NCI-H1694 (cell line): ENCODE measurements at places on chromosomes 12 and 14.

GRCh38 chr12:127247937-127248336 lies 1019.0 kb upstream of the TMEM132C start:
- DNase-seq: no peak

DNA sequence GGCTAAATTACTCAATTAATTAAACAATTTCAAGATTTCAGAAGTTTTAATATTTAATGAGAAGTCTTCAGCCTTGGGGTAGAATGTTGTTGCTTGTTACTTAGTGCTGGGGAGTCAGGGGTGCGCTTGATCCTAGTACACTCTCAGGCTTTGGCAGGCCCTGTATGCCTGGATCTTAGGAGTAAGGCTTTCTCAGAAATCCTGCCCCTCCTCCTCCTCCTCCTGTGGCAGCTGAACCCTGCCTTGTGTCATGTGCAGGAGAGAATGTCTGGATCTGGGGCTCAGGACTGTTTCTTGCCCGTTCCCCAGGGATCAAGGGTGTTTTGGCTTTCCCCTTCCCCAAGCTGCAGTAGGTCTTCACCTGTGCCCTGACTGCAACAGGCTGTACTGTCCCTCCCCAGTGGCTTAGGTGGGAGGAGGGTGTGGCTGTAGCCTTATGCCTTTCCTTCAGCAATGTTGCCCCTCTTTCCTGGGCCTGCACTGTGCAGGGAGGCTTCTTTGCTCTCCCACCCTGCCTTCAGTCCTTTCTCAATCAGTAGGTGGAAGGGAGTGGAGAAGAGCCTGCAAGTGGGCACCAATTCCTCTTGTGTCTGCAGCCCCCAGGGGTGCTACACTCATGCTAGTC lies 108.2 kb downstream of the SLC38A6 start:
- DNase-seq: no peak

DNA sequence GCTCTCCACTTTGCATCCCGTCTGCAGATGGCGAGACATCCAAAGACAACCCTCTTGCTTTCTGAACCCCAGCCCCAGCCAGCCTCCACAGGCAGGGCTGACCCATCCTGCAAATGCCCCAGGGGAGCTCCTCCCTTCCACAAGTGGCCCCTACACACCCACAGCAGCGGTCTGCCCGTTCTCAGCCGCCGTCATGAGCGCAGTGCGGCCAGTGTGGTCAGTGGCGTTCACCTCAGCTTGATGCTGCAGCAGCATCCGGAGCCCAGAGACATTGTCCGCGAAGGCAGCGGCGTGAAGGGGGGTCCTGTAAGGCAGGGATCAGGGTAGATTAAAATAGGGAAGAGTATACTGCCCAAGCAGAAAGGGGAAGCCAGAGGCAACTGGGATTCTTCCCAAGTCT lies 13.7 kb downstream of the ANKRD52 start:
- no peak for DNase-seq

GRCh38 chr12:122086641-122087285 lies 8.2 kb downstream of the MLXIP start:
- no peak for DNase-seq

DNA sequence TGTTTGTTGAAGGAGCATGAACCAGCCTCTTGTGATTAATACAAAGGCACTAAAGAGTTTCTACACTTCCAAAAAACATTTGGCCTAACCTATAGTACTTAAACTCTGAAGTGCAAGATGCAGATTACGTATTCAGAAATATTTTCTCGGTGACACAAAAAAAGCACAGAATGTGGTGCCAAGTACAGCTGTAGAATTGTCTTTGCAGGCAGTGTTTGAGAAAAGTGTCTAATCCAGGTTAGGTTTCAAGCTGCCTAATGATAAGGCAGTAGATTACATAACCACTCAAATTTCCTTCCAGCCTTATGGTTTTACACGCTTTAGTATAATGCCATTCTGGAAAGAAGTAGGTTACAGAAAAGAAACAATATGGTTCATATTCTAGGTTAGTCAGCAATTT lies 205.2 kb downstream of the KLHL28 start:
- no peak for DNase-seq

- DNase-seq: no peak
These were observed 15.8 kb upstream of the ERGIC2 start for GRCh38 chr12:29396774-29397173.

GRCh38 chr14:43651896-43652295 lies 855.2 kb downstream of the FSCB start:
- no peak for DNase-seq

DNA sequence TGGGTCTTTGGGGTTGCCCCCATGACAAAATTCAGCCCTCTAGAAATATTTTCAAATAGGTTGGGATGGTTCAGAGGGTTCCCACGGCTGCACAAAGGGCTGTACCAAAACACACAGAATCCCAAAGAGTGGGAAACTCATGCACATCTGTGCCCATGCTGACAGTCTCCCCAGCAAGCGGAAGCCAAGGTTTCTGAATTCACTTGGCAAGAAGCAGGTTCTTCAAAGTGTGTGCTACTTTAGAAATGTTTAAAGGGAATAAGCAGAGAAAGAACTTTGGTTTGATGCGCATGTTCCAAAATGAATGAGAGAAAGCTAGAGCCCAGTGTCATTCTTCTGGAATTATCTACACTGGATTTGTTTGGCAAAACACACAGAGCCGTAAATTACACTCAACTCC lies 46.7 kb downstream of the FOXN3 start:
- no peak for DNase-seq

GRCh38 chr14:43792980-43793379 lies 714.1 kb downstream of the FSCB start:
- DNase-seq: no peak

GRCh38 chr14:79325071-79325470 lies 886.2 kb downstream of the DIO2 start:
- DNase-seq: no peak

GRCh38 chr12:32535288-32535999 lies 136.1 kb downstream of the FGD4 start:
- peak; percentile 92 for DNase-seq

DNA sequence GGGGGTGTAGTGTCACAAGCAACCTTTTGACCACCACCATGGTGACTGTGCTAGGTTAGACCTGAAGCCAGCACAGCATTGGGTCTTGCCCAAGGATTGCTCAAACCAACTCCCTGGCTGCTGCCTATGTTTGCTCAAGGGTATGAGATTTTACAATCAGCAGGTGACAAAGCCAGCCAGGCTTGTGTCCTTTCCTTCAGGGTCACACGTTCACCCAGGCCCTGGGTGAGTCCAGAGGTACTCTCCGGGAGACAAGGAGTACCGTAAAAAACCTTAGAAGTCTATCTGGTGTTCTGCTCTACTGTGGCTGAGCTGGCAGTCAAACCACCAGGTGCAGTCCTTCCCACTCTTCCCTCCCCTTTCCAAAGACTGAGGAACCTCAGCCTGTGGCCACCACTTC lies 238.9 kb upstream of the MIS18BP1 start:
- DNase-seq: no peak

- DNase-seq: no peak
These were observed 445.4 kb downstream of the BCL11B start for GRCh38 chr14:98826618-98827017.

DNA sequence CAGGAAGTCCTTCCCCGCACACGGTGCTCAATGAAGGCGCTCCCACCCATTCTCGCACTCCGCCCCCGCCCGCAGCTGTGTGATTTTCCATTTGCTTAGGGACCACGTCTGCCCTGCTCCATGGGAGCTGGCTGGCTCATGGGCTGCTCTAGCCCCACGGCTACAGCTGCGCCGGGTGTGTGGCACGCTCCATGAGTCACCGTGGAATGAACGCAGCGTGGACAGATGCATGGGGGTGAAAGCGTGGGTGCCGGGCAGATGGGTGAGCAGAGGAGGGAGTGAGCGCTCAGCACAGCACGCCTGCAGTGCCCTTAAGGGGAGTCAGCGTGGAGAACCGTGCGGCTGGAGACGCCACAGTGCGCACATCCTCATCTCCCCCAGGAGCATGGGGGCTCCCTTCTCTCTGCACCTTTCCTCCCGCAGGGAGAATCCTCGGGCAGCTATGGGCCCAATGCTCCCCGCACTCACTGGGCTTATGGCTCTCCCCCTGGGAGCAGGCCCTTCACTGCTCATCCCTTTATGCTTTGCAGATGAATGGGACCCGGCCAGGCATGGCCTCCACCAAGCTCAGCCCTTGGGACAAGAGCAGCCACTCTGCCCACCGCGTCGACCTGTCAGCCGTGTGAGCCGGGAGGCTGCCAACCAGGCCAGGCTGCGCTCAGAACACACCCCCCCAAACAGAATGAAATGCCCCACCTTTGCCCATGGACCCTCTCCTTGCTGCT lies 185.1 kb downstream of the ADGRD1 start:
- no peak for DNase-seq

DNA sequence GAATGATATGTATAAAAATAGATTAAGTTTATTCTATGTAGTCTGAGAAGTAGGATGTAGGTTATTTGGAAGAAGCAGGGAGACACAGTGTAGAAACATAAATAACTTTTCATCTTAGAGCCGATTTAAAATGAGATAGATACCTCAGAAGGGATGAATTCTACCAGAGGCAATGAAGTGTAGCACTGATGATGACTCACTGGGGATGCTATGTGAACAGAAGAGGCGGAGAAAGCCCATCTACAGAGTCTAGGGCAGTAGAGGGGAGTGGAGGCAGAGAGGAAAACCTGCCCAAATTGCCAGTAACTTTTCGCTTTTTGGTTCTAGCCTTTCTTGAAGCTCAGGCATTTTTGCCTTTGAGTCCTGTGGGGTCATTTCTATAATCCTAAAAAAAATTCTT lies 451.8 kb downstream of the ATP23 start:
- DNase-seq: no peak

DNA sequence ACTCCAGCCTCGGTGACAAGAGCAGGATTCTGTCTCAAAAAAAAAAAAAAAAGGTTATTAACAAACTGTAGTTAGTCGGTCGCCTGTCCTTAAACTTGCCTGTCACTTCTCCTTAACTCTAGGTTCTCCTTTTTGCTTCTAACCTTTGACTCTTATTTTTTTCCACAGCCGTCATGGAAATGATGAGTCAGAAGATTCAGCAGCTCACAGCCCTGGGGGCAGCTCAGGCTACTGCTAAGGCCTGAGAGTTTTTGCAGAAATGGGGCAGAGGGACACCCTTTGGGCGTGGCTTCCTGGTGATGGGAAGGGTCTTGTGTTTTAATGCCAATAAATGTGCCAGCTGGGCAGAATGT lies 418 bp upstream of the MYG1 start:
- DNase-seq: no peak

DNA sequence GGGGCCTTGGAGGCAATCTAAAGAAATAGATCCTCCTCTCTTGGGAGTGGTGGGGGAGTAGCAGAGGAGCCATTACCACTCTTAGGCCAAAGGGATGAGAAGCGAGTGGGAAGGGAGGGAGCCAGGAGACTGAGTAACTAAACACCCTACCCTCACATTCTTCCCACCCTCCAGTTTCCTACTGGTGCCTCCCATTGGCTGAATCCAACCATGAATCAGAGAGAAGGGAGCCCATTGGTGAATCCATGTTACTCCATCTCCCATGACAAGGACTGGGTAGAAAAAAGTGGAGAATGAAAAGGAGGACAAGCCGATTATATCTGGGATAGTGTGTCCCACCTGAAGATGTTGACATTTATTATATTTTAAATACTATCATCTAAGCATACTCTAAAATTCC lies 76.8 kb upstream of the LHX5 start:
- no peak for DNase-seq

- peak; percentile 13 for DNase-seq
These were observed 4.6 kb downstream of the ZC3H10 start for GRCh38 chr12:56122637-56123036.

DNA sequence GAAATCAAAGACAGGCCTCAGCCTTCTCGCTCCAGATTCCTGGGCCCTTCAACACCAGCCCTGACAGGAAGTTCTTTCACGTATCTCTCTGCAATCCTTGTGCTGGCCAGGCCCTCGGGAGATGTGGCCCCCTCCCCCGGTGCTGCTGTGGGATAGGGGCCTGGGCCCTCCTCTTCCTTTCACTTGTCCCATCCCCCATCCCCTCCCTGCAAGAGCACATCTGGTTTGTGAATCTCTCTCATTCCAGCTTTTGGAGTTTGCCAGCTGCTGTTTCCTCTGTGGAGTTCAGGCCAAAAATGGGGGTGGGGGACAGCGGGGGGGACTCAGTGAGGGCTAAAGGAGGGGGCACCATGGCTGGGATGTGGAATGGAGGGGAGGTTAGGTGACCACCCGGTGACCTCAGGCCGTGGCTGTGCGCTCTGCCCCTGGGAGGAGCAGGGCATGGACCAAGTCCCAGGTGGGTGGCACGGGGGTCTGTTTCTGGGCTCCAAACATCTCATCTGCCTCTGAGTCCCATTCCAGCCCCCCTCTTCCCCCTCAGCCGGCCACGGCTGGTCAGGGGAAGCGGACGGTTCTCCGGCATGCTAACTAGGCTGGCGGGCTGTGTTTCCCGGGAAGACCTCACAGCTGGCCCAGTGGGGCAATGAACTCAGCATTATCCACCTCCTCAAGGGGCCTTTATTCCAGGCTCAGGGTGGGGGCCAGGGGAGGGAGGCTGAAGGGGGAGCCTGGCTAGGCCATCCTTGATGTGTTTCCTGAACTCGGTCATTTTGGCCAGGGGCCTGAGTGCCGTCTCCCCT lies 7.4 kb downstream of the LRP1 start:
- no peak for DNase-seq

DNA sequence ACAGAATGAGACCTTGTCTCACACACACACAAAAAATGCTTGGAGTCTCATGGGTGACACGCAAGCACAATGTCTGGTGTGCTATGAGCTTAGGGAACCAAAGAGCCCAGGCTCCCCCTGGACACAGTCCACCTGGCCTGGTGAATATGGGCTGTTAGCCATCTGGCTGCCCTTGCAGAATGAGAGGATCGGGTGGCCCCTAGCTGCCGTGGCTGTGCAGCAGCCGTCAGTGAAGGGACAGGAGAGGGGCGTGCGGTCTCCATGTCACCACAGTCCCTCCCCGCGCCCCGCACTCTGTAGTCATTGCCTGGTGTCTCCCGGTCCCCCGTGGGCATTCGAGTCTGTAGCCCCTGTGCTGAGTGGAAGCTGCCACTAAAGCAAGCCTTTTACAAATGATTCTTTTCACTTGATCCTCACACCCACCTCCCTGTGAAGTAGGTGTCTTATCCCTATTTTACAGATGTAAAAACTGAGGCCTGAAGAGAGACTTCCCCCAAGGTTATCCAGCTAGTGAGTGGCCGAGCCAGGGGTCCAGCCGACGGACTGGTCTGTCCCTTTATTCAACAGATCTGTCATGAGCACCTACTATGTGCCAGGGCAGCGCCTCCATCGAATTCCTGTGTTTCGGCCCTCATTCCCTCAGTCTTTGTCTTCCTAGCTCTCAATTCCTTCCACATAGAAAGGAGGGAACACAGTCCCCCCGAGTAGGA lies 18.8 kb downstream of the MVK start:
- DNase-seq: no peak

GRCh38 chr12:91967590-91967989 lies 178.1 kb downstream of the BTG1 start:
- DNase-seq: no peak

GRCh38 chr14:71597287-71597920 lies 334.8 kb upstream of the RGS6 start:
- DNase-seq: no peak

DNA sequence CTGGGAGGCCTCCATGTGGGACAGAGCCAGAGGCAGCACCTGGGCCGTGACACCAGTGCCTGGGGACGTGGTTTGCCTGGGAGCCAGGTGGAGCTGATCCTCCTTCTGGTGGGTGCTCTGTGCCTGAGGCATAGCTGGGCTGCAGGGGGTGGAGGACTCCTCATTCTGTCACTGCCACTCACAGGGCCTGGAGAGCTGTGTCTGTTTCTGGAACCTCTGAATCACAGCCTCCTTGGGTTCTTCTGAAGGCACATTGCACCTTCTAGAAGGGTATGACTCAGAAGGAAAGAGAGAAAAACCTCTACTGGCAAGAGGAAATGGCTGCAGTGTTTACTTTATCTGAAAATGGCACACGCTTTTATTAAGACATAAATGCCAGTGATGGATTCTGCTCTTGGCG lies 659.8 kb downstream of the VRK1 start:
- DNase-seq: no peak
